ENCODE measurements at places on chromosomes 1 and 21. TPM values are rescaled to one million over a fixed set of nuclear protein-coding genes. Genes with fewer than 3 reads are reported as not detected.

- H3K4me1 ChIP-seq = no peaks in the 10 kb centered on the region
These were observed 40.0 kb upstream of the PTPRC start for GRCh38 chr1:198598796-198599321.

Gene MAP3K7CL
- total RNA-seq = 9.4 TPM

Gene BRDT
- not detected for total RNA-seq

DNA sequence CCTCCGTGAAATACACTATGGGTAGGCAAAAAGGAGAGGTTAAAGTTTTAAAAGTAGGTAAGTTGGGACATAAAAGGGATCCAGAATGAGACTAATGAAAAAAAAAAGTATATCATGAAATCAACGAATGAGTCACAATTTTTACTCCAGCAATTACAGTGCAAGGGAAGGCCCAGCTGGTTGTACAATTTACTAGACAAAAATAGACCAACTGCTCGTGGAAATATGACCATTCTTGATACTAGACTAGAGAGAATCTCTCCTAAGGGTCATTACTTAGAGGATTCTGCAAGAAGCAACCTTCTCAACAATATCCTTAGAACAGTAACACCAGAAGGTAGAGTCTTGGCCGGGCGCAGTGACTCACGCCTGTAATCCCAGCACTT lies 55.1 kb upstream of the EFHD2 start:
- no peak for DNase-seq
- H3K27ac ChIP-seq = no peak overlapping the region
- H3K36me3 ChIP-seq = no peaks in the 10 kb centered on the region
- H3K27me3 ChIP-seq = no peaks in the 10 kb centered on the region

- no peaks in the 10 kb centered on the region for H3K4me1 ChIP-seq
- H3K27ac ChIP-seq = peak within 1 kb of the TSS; percentile 82
- H3K27me3 ChIP-seq = no peaks in the 10 kb centered on the region
- H3K4me3 ChIP-seq = peak within 1 kb of the TSS; percentile 21
- H3K36me3 ChIP-seq = no peaks in the 10 kb centered on the region
These were observed at the start of gene TRAF3IP3 for GRCh38 chr1:209755926-209756614. Gene TRAF3IP3 (plus strand): TSS chr1:209756053. CDS start chr1:209760040, 3,987 bp downstream.

Gene KRTAP20-3
- not detected for total RNA-seq

GRCh38 chr1:57600424-57600823 lies 176.6 kb upstream of the DAB1 start:
- no peaks in the 10 kb centered on the region for H3K27me3 ChIP-seq
- no peaks in the 10 kb centered on the region for H3K36me3 ChIP-seq
- no peak overlapping the region for H3K27ac ChIP-seq
- no peak for DNase-seq
- no peaks in the 10 kb centered on the region for H3K4me1 ChIP-seq

DNA sequence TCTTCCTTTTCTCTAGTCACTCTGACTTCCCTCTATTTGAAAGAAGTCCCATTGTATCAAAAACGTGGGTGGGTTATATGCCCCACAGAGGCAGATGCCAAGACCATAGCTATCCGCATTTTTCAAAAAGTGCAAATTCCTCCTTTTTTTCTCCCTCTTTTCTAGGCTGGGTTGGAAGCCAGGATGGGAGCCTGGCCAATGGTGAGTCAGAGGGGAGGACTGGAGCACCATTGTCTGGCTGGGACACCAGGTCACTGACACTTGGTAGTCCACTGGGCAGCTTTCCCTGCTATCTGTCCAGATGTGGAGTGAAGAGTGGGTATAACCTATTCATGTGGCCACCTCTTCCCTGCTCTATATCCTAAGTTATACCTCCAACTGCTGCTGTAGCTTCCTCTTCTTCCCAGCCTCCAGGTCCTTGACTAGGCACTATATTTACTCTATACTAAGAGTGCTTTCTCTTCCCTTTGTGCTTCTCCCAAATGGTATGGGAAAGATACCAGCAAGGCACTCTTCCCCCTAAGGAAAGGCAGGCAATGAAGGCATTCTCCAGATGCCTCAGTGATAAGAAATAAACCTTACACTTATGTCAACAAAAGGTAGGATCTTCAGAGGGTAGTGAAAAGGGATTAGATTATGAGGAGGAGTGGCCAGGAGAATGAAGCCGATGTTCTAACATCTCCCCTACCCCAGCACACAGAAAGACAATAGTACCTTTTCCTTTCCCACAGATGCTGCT lies 12.9 kb downstream of the PI4KB start:
- peak overlapping the region; percentile 50 for H3K27ac ChIP-seq
- no peak for DNase-seq
- peaks cover 55% of the 10 kb centered on the region for H3K4me1 ChIP-seq
- H3K27me3 ChIP-seq = no peaks in the 10 kb centered on the region
- H3K4me3 ChIP-seq = no peak overlapping the region

DNA sequence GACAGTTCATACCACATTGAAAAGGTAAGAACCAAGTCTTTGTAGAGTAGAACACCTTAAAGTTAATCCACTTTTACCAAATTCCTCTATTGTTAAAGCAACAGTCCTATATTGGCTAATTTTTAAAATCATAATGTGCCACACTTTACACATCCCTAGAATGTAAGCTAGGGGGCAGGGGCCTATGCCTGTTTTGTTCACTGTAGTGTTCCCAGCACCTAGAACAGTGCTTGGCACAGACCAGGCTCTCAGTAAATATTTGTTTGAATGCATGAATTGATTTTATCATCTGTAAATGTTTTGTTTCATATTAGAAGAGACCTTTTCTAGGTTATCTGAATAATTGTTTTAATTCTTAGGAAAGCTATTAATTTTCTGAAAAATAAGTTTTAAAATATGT lies 9.1 kb downstream of the SMAP2 start:
- no peak overlapping the region for H3K4me3 ChIP-seq
- no peak for DNase-seq
- H3K27me3 ChIP-seq = no peaks in the 10 kb centered on the region
- no peaks in the 10 kb centered on the region for H3K36me3 ChIP-seq
- H3K4me1 ChIP-seq = peaks cover 74% of the 10 kb centered on the region
- peak overlapping the region; percentile 89 for H3K27ac ChIP-seq

GRCh38 chr1:160020196-160020595 lies 11.6 kb downstream of the PIGM start:
- no peak overlapping the region for H3K27ac ChIP-seq
- no peaks in the 10 kb centered on the region for H3K36me3 ChIP-seq
- no peaks in the 10 kb centered on the region for H3K4me1 ChIP-seq
- DNase-seq = no peak

DNA sequence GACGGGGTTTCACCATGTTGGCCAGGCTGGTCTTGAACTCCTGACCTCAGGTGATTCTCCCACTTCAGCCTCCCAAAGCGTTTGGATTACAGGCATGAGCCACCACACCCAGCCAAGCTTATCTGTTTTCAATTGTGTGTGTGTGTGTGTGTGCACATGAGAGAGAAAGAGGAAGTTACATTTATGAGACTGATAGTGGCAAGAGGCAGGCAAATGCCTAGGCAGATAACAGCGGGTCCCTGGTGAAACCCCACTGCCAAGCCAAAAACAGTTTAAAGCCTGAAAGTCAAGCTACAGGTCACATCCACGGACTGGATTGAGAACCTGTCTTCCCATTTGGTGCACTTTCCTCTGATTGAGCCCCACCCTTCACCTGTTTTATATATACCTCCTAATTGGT lies 35.1 kb upstream of the IFNGR2 start:
- H3K27me3 ChIP-seq = no peaks in the 10 kb centered on the region
- no peak for DNase-seq
- H3K4me3 ChIP-seq = no peak overlapping the region
- peaks cover under 1% of the 10 kb centered on the region for H3K4me1 ChIP-seq
- no peaks in the 10 kb centered on the region for H3K36me3 ChIP-seq
- H3K27ac ChIP-seq = no peak overlapping the region

DNA sequence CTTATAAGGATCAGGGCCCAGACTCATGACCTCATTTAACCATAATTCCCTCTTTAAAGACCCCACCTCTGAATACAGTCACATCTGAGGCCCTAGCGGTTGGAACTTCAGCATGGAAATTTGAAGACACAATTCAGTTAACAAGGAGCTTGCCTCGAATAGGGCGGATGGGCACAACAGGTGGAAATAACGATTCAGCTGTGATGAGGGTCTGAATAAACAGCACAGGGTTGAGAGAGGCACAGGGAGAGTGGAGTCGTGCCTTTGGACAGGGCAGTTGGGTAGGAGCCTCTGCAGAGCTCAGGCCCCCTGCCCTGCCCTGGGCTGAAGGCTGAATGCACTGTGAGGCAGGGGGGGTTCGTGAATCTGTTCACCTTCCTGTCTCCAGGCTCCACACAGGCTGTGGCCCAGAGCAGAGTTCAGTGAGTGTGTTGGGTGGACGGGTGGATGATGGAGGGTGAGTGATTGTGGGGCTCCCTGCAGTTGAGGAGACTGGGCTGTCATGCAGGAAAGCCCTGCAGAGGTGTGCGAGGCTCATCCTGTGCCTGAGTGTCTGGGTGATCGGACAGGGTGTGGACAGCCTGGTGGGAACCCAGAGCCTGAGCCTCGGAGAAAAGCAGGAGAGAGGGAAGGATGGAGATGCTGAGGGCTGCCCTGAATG lies 243.1 kb downstream of the FOXD2 start:
- no peak overlapping the region for H3K4me3 ChIP-seq
- DNase-seq = no peak
- H3K4me1 ChIP-seq = no peaks in the 10 kb centered on the region
- H3K36me3 ChIP-seq = no peaks in the 10 kb centered on the region

Gene KRTAP11-1
- not detected for total RNA-seq

GRCh38 chr1:54547601-54548388 lies at the start of gene ACOT11:
Gene ACOT11 (plus strand): TSS chr1:54548228. CDS start chr1:54548310, 82 bp downstream.
- peak; percentile 67 for DNase-seq
- peak within 1 kb of the TSS; percentile 31 for H3K4me3 ChIP-seq
- no peaks in the 10 kb centered on the region for H3K27me3 ChIP-seq
- H3K36me3 ChIP-seq = no peaks in the 10 kb centered on the region

DNA sequence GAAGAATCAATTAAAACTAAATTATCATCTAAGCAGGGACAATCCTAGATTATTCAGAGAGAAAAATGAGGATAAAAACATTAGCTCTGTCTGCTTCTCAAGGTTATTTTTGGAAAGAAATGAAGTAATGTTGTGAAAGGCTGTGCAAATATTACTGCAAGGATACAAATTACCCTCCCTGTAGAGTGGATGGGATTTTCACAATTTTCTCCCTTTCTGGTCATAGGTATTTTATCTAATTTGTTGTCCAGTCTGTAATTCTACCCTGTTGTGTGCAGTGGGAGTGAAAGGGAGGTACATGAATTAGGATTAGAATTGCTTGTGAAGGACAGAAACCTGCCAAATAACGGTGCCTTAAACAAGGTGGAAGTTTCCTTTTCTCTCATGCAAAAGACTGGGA lies 54.7 kb downstream of the MAP3K7CL start:
- no peak overlapping the region for H3K4me3 ChIP-seq
- peaks cover 20% of the 10 kb centered on the region for H3K4me1 ChIP-seq
- no peaks in the 10 kb centered on the region for H3K27me3 ChIP-seq
- H3K36me3 ChIP-seq = no peaks in the 10 kb centered on the region
- DNase-seq = no peak

Data from upper lobe of left lung (tissue), 6 donors.